Neural crest cell (in vitro differentiated cells): ENCODE measurements at places on chromosomes 4 and X. TPM values are rescaled to one million over a fixed set of nuclear protein-coding genes. Genes with fewer than 3 reads are reported as not detected.

DNA sequence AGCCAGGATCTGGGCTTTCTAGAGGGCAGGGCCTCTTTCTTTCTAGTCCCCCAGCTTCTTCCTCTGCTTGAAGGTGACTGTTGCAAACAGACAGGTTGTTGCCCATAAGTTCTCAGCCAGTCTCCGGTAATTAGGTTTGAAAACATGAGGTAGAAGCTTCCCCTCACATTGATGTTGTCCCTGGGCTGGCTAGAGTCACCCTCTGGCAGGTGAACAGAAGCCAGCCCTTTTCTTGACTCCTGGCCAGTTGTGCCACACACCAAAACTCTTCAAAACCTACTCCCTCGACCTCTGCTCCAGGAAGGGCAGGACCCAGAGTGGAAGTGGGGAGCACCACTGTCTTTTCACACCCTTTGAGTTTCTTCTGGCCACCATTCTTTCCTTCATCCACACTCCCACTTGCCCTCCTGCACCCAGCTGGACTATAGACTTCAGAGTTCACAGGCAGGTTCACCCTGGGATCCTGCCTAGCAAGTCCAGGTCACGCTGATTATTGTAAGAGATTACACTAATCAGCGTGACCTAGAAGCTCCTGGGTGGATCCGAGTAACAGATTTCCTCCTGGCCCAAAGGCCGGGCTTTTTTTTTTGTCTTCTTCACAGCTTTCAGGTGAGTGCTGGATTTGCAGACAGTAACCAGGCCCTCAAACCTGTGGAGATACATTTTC is 37.4 kb upstream of the ARHGAP6 start:
- DNase-seq: no peak

DNA sequence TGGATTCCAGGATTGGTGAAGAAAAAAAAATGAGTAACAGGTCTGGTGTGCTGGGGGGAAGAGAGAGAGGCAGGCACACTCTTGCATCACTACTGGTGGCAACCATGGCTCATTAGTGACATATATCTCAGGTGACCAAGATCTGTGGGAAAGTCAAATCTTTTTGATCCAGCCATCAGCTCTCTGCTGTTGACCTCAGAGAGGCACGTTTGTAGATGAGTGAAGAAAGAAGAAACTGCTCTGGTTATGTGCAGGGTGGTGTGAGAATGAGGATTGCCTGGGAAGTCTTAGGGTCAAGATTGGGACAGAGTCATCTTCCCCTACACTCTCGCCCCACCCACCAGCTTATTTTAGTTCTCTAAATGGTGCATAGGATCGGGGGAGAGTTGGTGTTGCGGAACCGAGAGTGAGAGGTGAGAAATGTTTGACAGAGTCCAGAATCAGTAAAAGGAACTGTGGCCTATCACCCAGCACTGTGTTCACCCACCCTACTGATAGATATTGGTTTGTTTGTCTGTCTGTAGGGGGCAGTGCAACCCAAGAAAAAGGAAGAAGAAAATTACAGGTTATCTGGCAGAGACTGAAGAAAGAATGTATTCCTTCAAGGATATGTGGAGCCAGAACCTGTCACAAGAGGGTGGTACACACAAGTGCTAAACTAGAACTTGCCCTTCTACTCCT is 21.9 kb downstream of the ARMCX6 start:
- DNase-seq: peak; percentile 41

- no peak for DNase-seq
Observed at GRCh38 chr4:107896646-107897045, 34.7 kb upstream of the CYP2U1 start.

DNA sequence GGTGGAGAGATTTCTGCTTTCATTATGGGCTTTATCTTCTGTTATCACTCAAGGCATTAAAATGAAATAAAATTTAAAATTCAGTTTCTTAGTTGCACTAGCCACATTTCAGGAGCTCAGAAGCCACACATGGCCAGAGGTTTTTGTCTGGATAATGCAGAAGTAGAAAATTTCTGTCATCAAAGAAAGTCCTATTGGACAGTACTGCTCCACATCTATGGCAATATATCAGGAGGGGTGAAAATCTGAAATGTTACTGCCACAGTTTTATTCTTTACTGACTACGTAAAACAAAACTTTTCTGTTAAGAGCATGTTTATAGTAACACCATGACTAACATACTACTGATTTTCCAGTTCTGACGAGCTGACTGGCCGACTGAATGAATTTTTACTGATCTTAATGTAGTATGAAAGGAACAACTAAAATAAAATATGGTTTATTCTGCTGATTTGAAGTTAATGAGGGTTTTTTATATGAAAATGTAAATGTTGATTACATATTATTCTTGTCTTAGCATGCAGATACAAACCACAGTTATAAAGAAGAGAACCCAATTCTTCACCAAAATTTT is 264.0 kb upstream of the HAND2 start:
- no peak for DNase-seq

- DNase-seq: no peak
Observed at GRCh38 chrX:13081395-13082205, 37.2 kb upstream of the FAM9C start.

Gene TMEM154
- 0.44 and 1.3 TPM in 2 replicates for total RNA-seq

Gene PHOX2B
- 28.4 and 28.5 TPM in 2 replicates for total RNA-seq

Gene SPRY1
- 125 and 134 TPM in 2 replicates for total RNA-seq
